ENCODE measurements at places on chromosomes 3 and 15. TPM values are rescaled to one million over a fixed set of nuclear protein-coding genes. Genes with fewer than 3 reads are reported as not detected.

Gene KCNAB1
- total RNA-seq = not detected

Gene SAMD7
- total RNA-seq = not detected

Gene IGDCC3
- total RNA-seq = not detected

Gene BUB1B
- total RNA-seq = 94.9 TPM

DNA sequence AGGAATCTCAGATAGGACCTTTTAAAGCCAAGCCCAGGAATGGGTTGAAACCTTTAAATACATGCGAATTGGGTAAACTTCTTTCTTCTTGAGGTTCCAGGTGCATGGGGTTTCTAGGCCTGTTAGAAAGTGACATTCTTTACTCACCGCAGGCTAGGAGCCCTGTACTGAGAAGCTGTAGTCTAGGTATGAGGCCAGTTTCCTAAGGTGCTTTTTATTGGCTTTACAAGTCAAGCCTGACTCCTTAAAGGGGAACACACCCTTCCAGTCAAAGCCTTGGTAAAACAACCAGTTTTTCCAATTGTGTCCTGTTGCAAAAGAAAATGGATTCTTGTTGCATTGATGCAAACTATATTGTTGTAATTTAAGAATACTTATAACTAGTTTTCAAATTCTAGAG is 76.1 kb upstream of the ATP11B start:
- no peak for DNase-seq
- H3K4me3 ChIP-seq = no peak overlapping the region
- peaks cover 2% of the 10 kb centered on the region for H3K27me3 ChIP-seq
- H3K36me3 ChIP-seq = no peaks in the 10 kb centered on the region
- H3K27ac ChIP-seq = no peak overlapping the region

DNA sequence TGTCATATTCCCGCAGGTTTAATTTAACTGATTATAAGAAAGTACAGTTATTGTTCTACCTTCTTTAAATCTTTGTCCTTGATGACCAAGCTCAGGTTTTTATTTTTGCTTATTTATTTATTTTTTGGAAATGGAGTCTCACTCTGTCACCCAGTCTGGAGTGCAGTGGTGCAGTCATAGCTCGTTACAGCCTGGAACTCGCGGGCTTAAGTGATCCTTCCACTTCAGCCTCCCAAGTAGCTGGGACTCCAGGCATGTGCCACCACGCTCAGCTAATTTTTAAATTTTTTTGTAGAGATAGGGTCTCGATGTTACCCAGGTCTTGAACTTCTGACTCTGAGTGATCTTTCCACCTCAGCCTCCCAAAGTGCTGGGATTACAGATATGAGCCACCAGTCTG is 8.9 kb downstream of the USP3 start:
- H3K36me3 ChIP-seq = no peaks in the 10 kb centered on the region
- H3K27me3 ChIP-seq = no peaks in the 10 kb centered on the region
- DNase-seq = no peak
- peaks cover 80% of the 10 kb centered on the region for H3K4me1 ChIP-seq
- H3K4me3 ChIP-seq = no peak overlapping the region

DNA sequence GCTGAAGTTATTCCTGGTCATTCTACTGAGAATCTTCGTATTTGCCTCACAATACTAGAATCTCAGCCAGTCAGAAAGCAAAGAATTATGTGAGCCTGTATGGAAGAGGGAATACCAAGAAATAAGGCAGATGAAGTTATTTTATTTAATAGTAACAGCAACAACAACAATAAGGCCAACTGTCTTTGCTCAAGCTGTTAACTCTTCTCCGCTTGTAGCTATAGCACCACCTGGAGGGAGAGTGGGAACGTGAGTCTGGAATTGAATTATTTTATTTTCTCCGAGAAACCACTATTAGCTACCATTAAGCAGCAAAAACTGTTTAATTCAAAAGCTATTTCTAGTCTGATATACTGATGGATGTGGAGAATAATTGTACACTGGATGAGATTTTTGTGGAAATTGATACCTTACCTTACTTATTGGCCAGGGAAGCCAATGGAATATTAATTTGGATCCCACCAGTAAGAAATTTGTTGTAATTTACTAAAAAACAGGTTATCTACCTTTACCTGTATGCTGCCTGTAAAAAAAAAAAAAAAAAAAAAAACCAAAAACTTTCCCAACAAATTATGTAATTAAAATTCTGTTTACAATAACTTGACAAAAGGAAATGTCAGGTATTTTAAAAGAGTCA is 50.1 kb downstream of the CALML4 start:
- no peaks in the 10 kb centered on the region for H3K27me3 ChIP-seq
- H3K4me3 ChIP-seq = no peak overlapping the region
- no peak overlapping the region for H3K27ac ChIP-seq
- DNase-seq = no peak

GRCh38 chr3:170144437-170144843 is 37.1 kb downstream of the PHC3 start:
- no peaks in the 10 kb centered on the region for H3K27me3 ChIP-seq
- no peak overlapping the region for H3K4me3 ChIP-seq
- no peak overlapping the region for H3K27ac ChIP-seq
- no peak for DNase-seq
- H3K4me1 ChIP-seq = peaks cover 9% of the 10 kb centered on the region

DNA sequence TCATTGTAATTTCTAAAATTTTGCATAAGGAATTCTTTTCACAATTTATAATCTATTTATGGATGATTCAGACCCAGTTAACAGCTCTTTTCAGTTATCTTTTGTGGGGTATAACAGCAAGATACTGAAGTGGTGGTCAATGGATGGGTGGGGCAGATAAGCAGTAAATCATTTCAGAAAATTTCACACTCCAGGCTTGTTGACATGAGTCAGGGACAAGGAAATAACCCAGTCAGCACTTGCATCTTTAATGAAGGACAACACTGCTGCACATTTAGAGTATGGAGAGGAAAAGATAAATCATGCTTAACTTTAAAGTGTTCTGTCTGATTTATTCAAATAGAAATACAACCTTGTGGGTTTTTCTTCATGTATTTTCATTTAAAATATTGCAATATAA is 181.6 kb downstream of the ROBO1 start:
- no peak for DNase-seq
- no peak overlapping the region for H3K4me3 ChIP-seq
- no peaks in the 10 kb centered on the region for H3K27me3 ChIP-seq
- no peaks in the 10 kb centered on the region for H3K4me1 ChIP-seq

DNA sequence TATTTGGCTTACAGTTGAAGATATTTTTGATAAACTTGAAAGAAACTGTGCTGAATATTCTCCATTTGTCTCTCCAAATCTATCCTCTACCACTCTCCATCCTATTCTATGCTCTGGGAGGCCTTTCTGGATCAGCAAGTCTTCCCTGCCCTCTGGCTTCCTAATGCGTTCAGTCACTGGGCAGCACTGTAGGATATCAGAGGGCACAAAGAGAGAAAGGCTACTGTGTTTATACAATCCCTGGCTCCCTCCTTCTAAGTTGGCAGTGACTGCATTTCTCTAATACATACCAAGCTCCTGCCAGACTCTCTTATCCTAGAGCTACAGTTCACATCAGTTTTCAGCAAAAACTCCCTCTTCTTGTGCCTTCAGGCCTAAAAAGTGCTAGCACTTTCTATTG is 102.1 kb upstream of the FHIT start:
- no peak overlapping the region for H3K4me3 ChIP-seq
- peaks cover 2% of the 10 kb centered on the region for H3K27me3 ChIP-seq
- peaks cover 3% of the 10 kb centered on the region for H3K4me1 ChIP-seq
- DNase-seq = no peak
- no peak overlapping the region for H3K27ac ChIP-seq

DNA sequence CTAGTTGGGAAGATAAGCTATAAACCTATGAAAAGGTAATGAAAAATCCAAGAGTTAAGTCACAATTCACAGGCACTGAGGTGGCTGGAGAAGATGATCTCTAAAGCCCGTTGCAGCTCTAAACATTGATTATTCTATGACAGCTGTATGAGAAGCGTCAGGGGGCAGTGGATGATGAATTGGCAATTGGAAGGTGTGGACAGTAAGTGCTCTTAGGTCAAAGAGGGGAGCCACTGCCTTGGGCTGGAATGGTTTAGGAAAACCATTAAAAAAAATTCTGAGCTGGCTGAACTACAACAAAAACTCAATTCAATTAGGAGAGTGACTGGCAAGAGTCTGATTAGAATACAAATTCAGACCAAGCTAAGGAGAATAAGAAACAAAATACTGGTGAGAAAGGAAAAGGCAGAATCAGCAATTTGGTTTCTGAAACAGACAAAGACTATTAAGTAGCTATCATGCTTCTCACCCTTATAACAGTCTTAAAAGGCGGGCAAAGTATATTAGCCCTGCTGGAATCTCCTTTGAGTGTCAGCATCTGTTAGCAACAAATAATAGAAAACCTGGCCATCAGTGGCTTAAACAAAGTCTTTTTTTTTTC is 8.8 kb upstream of the NMD3 start:
- H3K36me3 ChIP-seq = no peaks in the 10 kb centered on the region
- H3K27me3 ChIP-seq = peaks cover 26% of the 10 kb centered on the region
- H3K4me3 ChIP-seq = no peak overlapping the region
- DNase-seq = no peak
- no peak overlapping the region for H3K27ac ChIP-seq

DNA sequence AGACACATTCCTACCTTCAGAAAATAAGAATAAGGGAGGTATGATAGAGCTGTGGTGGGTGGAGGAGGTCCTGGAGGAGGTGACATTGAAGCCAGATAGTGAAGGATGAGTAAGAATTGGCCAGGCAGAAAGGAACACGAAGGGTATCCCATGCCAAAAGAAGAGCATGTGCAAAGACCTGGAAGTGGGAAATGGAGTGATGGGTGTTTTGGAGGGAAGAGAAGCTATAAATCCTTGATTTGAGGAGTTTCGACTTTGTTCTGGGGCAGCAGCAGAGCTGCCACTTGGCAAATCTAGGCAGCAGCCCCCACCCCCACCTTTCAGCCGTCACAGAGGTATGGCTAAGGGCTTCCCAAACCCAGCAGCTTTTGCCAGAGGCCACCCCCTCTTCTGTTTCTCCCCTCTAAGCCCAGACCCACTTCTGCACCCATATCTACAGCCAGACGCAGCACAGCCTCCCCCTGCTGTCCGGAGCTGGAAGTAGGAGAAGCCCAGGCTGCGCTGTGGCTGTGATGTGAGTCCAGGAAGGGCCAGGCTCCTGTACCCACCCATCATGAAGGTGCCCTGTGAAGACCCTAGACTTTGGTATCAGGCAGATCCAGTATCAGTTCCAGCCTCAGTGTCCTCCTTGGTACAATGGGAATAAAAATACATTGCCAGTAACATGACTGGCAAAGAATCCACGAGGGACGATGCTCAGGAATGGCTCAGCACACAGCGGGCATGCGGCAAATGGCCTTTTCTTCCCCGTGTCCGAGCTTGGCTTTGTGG is 188.7 kb upstream of the LINGO1 start:
- H3K36me3 ChIP-seq = no peaks in the 10 kb centered on the region
- H3K4me1 ChIP-seq = peaks cover 6% of the 10 kb centered on the region
- H3K27me3 ChIP-seq = peaks cover 45% of the 10 kb centered on the region
- H3K4me3 ChIP-seq = no peak overlapping the region
- DNase-seq = peak; percentile 55

GRCh38 chr15:98546329-98546728 is 102.0 kb upstream of the IGF1R start:
- DNase-seq = no peak
- H3K27ac ChIP-seq = no peak overlapping the region
- peaks cover 20% of the 10 kb centered on the region for H3K4me1 ChIP-seq
- peaks cover 54% of the 10 kb centered on the region for H3K27me3 ChIP-seq
- H3K36me3 ChIP-seq = no peaks in the 10 kb centered on the region

GRCh38 chr15:71333839-71334238 is 218.6 kb downstream of the THSD4 start:
- H3K4me1 ChIP-seq = no peaks in the 10 kb centered on the region
- peaks cover 2% of the 10 kb centered on the region for H3K27me3 ChIP-seq
- H3K27ac ChIP-seq = no peak overlapping the region
- no peak for DNase-seq
- H3K36me3 ChIP-seq = no peaks in the 10 kb centered on the region

DNA sequence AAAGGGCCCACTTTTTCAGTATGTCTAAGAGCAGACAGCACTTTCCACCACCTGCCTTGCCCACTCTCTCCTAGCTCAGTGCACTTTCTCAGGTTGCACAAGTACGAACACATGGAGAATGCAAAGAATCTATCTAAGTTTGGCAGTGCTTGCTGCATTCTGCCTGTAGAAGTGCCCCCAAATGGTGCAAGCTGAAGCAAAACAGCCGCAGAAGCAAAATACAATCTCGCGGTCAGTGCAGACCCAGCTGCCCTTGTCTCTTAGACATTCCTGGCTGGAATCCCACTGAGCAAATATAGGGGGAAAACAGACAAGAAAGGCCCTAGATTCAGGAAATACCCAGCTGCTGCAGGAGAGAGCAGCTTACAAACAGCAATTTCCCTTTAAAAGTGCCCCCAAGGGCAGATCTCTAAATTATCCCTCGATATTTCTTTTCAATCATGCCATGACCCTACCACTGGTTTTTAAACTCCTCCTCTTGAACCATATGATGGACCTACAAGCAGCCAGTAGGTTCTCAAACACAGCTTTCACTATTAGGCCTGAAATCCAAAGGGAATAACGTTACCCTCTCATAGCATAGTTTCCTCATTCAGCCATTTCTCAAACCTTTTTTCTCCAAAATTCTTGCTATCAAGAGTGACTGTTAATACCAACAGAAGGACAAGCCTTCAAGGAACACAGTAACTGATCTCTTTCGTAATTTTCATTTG is 67.0 kb downstream of the TNIK start:
- DNase-seq = no peak
- H3K27ac ChIP-seq = no peak overlapping the region
- H3K4me3 ChIP-seq = no peak overlapping the region
- H3K4me1 ChIP-seq = no peaks in the 10 kb centered on the region

GRCh38 chr3:52851348-52851747 is 16.5 kb upstream of the MUSTN1 start:
- H3K4me1 ChIP-seq = peaks cover 5% of the 10 kb centered on the region
- no peak overlapping the region for H3K27ac ChIP-seq
- H3K36me3 ChIP-seq = peaks cover 7% of the 10 kb centered on the region
- no peak overlapping the region for H3K4me3 ChIP-seq
- no peaks in the 10 kb centered on the region for H3K27me3 ChIP-seq
- peak; percentile 32 for DNase-seq

GRCh38 chr3:191380001-191380400 is 49.7 kb upstream of the UTS2B start:
- H3K36me3 ChIP-seq = no peaks in the 10 kb centered on the region
- peaks cover 8% of the 10 kb centered on the region for H3K4me1 ChIP-seq
- DNase-seq = no peak

DNA sequence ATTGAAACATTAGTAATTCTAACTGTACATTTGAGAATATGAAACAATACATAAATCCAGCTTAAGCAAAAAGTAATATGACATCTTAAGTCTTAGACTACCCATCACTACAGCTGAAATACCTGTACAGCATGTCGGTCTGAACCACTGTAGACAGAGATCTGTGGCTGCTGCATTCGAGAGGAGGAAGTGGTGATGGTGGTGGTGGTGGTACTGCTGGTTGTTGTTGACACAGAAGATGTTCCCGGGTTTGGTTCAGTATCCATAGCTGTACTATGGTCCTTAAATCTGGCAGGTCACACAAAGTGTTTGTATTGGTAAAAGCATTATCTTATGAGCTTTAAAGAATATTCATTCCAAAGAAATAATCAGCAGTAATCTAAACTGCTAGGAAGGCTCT is 2.9 kb downstream of the PHC3 start:
- peak; percentile 83 for DNase-seq
- peaks cover 39% of the 10 kb centered on the region for H3K36me3 ChIP-seq
- peaks cover 38% of the 10 kb centered on the region for H3K4me1 ChIP-seq
- H3K27me3 ChIP-seq = no peaks in the 10 kb centered on the region
- H3K27ac ChIP-seq = peak overlapping the region; percentile 64
